NCI-H446 treated with DMSO at 0.1 percent for 48 hours (cell line): ENCODE measurements at places on chromosomes 13 and 19.

DNA sequence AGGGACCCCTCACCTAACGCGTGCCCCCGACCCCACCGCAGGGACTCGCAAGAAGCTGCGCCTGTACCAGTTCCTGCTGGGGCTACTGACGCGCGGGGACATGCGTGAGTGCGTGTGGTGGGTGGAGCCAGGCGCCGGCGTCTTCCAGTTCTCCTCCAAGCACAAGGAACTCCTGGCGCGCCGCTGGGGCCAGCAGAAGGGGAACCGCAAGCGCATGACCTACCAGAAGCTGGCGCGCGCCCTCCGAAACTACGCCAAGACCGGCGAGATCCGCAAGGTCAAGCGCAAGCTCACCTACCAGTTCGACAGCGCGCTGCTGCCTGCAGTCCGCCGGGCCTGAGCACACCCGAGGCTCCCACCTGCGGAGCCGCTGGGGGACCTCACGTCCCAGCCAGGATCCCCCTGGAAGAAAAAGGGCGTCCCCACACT is 4.7 kb upstream of the MYBPC2 start:
- no peak for DNase-seq

GRCh38 chr13:41603917-41604316 is 146.6 kb downstream of the RGCC start:
- peak; percentile 6 for DNase-seq

GRCh38 chr19:679418-680286 is 3.5 kb downstream of the FSTL3 start:
- DNase-seq: peak; percentile 6

- no peak for DNase-seq
Measured at GRCh38 chr13:100208002-100208401, 119.1 kb downstream of the PCCA start.

- DNase-seq: no peak
Measured at GRCh38 chr13:88649855-88650254, 978.7 kb downstream of the SLITRK5 start.

DNA sequence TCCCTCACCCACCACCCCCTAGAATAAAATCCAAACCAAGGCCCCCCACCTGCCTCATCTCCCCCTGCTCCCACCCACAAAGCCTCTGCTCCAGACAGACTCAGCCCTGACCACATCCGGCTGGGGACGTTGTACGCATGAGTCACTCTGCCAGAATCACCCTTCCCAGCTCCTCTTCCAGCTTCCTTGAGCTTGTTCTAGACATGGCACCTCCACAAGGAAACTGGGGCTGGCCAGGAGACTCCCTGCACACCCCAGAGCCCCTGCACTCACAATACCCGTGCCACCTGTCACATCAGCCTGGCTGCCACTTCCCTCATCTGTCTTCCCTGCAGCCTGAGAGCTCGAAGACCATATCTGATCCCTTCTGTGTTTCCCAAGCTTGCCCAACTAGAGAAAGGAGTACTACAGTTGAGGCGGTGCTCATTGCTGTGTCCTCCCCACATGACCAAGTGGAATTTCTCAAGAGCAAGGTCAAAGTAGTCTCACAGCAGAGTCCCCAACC is 9.7 kb downstream of the DEDD2 start:
- DNase-seq: no peak
